DMS153 (cell line): ENCODE measurements at places on chromosomes 1 and 21.

DNA sequence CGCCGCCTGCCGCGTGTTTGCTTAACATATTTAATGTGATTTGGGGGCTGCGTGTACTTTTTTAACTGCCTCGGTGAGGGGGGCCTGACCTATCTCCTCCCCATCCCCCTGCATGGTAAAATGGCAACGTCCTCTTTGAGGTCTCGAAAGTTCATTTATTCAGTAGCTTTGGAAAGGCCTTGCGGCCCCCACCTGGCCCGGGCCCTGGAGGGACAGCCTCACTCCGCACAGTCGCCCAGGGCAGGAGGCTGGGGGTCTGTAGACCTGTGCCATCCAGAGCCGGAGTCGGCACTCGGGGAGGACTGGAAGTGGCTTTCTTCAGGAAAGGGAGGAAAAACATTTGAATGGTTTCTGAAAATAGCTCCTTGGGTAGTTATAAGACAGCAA is 38.0 kb upstream of the ACTRT2 start:
- DNase-seq, result no peak

GRCh38 chr1:1199961-1200875 is 6.2 kb downstream of the TNFRSF18 start:
- no peak for DNase-seq

- no peak for DNase-seq
Measured at GRCh38 chr1:230506451-230506850, 80.3 kb upstream of the PGBD5 start.

DNA sequence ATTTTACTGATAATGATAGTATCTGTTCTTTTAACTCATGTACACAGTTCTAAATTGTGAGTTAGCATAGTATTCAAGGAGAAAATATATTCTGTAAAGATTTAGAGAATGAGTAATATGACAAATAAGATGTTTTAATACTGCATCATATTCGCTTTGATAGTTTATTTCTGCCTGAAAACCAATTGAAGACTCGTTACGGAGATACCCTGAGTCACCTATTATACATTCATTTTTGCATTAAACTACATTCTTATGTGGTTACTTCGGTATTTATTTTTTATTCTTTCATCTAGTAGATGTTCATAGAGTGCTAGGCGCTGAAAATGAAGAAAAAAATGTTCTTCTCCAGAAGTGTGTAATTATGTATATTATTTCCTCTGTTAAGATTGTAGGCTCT is 5.3 kb downstream of the UHMK1 start:
- no peak for DNase-seq

DNA sequence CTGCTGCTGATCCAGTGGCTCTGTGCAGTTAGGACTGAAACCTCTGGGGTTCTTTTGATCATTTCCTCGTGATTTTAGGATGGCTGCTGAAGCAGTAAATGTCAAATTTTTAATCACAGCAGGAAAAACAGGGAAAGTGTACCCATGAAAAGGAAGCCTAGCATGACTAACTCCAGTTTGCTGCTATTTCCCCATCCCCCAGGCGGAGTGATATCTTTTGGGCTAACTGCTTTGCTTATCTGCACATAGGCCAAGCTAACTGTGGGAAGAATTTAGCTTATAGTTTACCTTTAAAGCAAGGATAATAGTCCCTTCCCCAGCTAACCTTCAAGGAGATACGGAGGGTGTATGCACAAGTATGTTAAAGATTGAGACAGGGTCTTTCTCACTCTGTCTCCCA is 149.8 kb upstream of the TNR start:
- no peak for DNase-seq

GRCh38 chr1:214831956-214832355 is 229.0 kb downstream of the CENPF start:
- no peak for DNase-seq

DNA sequence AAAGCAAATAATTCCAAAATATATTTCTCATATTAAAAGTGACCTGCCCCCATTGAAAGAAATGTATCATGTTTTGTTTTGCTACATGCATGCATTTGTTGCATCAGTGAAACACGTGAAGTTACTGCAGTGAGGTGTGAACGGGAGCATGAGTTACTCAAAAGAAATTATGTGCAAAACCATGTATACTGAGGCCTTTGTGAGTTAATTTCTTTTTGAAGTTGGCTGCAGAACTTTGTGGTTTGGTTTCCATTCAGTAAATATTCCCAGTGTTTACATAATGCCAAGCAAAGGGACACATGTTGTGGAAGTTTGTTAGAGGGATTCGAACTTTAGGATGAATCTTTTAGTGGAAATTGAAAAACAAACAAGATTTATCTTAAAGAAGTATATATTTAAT is 619.4 kb upstream of the ADAMTS5 start:
- DNase-seq, result no peak

DNA sequence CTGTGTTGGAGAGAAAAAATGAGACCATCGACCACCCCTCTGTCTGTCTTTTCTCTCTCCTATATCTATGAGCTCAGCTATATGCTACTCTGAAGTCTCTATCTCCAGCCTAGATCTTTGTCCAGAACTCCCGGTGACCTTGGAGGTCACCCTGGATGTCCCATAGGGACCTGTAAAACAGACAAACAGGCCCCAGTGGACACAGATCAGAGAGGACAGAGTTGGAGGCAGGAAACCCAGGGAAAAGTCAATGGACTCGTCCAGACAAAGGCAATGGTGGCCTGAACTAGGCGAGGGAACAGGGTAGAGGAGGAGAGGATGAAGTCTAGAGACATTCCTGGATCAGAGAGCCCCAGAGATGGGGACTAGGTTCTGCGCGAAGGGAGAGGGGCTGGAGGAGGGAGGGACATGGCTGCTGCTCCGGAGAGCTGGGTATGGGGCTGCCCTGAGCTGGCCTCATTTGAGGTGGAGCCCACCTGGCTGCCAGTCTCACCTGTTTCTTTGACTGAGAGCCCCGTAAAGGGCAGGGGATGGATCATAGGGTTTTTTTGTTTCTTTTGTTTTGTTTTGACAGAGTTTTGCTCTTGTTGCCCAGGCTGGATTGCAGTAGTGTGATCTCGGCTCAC is 10.6 kb upstream of the MARCKSL1 start:
- no peak for DNase-seq

DNA sequence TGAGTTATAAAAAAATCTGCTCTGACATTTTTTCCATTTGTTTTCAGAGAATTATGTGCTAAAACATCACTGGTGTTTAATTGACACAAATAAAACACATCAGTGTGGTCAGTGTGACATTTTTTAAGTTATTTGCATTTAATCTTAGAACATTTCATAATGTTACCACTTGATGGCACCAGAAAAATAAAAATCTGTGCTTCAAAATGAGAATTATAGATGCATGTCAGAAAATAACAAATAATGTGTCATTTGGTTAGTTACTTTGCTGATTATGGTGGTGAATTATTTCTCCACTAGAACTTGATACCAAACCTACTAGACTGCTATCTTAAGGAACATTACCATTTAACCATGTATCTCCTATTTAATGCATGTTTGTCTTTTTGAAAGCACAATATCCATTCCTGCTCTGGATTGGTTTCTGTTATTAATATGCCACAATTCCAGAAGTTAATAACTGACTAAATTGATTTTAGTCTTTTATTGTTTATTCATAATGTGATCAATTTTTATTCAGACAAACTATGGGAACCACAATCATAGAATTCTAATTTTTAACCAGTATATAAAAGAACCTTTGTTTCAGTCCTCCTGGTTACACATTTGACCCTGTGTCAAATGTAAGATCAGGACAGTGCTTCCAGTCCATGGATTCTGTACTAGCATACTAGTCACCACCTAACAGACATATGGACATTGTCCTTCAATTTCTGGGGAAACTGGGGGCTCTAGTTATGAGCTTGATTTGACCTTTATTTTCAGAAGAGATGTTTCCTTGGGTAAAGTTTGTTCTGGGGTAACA is 81.0 kb downstream of the RPS6KC1 start:
- DNase-seq, result no peak

GRCh38 chr1:231065510-231066241 is 25.6 kb upstream of the FAM89A start:
- no peak for DNase-seq

- no peak for DNase-seq
Measured at GRCh38 chr1:29807689-29808088, 571.4 kb downstream of the PTPRU start.

- DNase-seq, result no peak
Measured at GRCh38 chr1:246782120-246782900, 58.1 kb downstream of the SCCPDH start.
